ENCODE measurements at places on chromosomes 3 and 15.

- DNase-seq = no peak
Measured at GRCh38 chr3:20344400-20344959, 158.5 kb upstream of the SGO1 start.

- DNase-seq = no peak
Measured at GRCh38 chr3:58029842-58030584, 21.8 kb downstream of the FLNB start.

DNA sequence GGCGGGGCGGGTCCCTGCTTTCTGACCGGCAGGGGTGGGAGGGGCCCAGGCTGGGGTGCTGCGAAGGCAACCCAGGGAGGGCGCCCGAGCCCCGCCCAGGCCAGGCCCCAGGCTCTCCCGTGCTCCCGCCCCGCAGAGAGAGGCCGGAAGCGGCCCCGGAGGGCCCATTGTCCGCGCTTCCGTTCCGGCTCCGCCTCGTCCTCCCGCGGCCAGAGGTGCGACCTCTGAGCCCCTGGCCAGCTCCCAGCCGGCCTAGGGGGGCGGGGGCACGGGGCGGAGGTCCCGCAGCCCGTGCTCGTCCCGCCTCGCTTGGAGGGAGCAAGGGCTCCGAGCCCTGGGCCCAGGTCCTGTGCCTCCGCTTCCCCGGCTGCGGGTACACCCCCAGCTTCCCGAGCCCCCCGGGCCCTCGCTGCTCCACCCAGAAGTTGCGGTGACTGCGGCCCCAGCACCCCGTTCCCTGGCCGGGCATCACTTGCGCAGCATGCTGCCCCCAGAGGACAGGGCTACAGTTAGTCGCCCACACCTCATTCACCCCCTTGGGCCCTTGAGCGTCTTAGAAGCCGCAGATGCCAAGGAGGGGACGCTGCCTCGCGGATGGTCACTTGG lies 20.4 kb upstream of the PLXND1 start:
- peak; percentile 71 for DNase-seq

DNA sequence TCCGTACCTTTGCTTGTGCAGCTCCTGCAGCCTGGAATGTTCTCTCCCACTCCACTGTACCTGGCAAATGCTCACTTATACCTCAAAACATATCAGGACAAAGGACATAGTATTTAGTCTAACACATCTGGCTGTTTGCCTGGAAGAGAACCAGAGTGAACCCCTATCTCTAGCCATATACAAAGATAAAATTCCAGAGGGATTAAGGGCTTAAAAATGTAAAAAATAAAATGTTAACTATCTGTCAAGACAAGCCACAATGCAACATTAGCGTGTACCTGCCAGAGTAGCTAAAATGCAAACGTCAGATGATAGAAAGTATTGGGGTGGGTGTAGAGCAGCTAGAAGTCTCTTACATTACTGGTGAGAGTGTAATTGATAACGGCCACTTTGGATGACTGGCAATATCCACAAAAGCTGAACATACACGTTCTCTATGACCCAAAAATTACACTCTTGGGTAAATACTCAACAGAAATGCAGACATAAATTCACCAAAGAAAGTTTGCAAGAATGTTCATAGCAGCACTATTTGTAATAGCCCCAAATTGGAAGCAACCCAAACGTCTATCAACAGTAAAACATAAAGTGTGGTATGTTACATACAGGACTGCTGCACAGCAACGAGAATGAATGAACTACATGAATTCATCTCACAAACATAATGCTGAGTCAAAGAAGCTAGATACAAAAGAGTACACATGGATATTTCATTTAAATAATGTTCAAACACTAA lies 18.2 kb upstream of the ADPGK start:
- no peak for DNase-seq

DNA sequence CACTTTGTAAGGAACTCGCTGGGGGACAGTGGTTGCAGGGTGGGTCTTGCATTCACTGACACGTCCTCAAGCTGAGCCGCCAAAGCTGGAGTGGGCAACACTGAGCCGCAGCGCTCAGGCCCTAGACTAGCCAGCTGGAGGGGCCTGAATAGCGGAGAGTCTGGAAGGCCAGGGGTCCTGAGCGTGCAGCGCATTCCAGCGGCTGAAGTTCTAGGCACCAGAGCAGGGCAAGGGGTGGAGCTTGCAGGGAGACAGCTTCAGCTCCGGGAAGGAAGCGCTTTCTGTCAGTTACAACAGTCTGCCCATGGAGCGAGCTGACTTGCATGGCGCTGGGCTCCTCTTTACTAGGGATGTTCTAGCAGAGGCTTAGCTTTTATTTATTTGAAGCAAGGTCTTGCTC lies 2.7 kb downstream of the MAP6D1 start:
- no peak for DNase-seq

GRCh38 chr3:112390783-112391641 lies 58.1 kb downstream of the CD200 start:
- no peak for DNase-seq

- DNase-seq = no peak
Measured at GRCh38 chr15:42066764-42067415, 27.5 kb downstream of the PLA2G4D start.

DNA sequence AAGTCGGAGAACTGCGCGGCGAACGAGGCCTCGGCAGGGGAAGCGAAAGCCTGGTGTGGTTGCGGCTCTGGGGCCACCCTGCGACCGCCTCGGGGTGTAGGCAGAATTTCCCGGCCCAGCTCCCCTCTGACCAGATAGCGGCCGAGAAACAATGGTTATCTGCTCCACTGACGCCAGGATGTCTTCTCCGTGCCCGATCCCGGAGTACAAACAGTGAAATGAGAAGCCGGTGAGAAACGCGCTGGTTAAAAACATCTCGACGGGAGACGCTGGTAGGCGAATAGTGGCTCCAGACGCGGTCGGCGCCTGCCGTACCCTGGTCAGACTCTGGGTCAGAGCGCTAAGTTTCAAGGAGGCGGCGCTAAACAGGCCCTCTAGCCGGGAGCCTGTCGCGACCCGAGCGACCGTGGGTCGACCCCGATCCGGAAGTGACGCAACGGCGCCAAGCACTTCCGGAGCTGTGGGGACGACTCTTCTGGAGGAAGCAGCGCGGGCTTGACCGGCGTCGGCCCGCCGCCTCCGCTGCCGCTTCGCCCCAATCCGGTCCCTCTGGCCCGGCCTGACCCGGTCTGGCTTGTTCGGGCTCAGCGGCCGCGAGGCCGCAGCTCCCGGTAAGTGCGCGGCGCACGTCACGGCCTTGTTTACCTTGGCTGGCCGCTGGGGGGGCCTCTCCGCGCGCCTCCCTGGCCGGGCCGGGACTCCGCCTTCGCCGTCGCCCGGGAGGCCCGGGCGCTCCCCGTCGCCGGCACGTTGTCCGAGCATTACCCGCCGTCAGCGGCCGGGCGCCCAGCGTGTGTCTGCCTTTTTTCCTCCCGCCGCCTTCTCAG lies at the start of gene ARIH2:
Gene ARIH2 (plus strand): TSS at position 455 of the 827 bp plus-strand sequence. CDS start 8,717 bp downstream, outside the sequence.
- DNase-seq = peak; percentile 90

GRCh38 chr3:26560081-26560480 lies 62.5 kb upstream of the LRRC3B start:
- DNase-seq = no peak

DNA sequence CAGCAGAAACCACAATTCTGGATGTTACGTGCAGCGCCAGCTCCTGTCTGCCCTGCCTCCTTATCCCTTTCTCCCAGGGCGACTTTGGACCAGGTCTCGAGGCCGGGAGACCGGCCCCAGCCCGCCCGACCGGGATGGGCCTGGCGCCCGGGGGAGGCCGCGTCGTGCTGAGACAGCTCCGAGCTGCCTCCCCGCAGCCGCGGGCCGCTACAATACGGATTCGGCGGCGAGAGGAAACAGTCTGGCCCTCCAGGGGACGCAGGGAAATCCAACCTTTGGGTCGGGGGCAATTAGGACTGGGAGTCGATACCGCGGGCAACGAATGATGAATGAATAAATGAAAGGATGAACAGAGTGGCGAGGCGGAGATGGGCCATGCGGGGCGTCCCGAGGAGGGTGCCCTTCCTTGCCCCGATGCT lies 537 bp downstream of the GRAMD2A start:
- DNase-seq = no peak

DNA sequence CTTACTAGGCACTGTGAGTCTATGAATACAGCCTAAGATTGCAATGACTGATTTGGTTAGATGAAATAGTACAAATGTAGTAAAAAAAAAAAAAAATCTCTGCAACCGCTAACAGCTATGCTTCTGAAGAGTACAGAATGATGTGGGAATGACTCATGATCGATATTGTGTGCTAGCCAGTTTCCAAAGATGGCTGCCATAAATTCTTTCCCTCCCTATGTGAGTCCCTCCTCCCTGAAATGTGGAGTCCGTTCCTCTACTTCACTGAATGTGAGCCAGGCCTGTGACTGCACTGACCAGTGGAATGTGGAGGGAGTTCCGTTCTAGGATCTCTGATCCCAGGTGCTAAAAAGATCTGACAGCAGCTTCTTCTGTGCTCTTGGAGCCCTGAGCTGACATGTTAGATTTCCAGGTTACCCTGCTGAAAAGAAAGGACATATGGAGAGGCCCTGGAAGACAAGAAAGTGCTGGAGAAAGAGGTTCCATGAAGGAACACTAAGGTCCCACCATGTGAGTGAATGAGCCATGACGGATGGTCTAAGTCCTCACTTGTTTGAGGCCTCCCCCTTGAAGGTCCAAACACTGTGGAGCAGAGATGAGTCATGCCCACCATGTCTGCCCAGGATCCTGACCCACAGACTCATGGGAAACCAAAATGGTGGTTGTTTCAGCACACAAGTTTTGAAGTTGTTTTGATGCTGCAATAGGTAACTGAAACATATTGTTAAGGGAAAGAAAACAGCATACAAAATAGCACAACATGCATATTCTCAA lies 46.3 kb downstream of the DGKG start:
- no peak for DNase-seq

GRCh38 chr3:100500320-100500880 lies 8.0 kb downstream of the TMEM45A start:
- no peak for DNase-seq

- no peak for DNase-seq
Measured at GRCh38 chr3:45948311-45948781, 5.1 kb downstream of the CXCR6 start.

- no peak for DNase-seq
Measured at GRCh38 chr3:158935846-158936245, 134.0 kb downstream of the MFSD1 start.

DNA sequence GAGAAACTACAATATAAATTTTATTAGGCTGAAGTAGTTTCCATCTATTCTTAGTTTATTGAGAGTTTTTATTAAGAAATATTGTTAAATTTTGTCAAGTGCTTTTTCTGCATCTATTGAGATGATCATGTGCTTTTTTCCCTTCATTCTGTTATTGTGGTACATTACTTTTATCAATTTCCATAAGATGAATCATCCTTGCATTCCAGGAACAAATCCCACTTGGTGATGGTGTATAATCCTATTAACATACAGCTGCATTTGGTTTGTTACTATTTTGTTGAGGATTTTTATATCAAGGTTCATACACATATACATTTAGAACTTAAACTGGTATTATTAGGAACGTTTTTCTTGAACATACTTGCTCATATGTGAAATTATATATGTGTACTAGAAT lies 199.8 kb downstream of the TBC1D5 start:
- no peak for DNase-seq

DNA sequence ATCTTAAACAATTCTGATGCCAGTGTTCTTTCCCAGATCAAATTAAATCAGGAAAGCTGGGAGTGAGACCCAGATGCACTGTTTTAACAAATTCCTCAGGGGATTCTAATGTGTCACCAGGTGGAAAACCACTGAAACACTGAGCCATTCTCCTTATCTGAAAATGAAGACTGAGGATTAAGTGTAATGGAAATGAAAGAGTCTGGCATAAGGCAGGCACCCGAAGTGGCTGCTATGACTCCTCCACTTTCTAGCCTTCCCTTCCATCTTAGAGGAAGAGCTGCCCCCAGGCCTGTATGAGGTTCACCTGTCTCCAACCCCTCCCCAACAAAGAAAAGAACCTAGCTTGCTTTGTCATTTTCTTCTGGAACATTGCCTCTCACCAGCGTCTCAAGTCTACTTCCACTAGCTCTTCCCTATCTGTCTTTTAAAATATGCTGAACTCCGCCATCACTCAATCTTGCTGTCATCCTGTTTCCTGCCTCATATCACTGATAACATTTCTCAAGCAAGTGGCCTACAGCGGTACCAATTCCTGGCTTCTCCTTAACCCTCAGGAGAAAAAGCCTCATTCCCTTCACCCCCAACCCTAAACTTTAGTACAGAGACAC lies 13.7 kb upstream of the ABHD2 start:
- no peak for DNase-seq

- no peak for DNase-seq
Measured at GRCh38 chr3:168093229-168093628, 2.5 kb downstream of the GOLIM4 start.

DNA sequence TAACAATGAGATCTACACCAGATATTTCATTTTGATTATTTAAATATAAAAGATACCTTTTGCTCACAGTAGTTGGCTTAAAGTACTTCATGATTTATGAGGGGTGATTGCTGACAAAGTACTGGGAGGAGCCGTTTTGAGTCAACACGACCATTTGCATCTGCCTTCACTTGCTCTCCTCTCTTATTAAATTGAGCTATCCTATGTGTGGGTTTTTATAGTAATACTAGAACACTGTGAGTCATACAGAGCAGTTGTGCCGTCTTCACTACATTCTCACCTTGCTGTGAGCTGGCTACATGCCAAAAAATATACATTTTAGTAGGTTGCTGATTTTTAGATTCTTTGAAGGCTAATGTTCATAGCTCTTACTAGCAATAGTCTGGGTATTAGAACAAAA lies 161.2 kb downstream of the ALCAM start:
- DNase-seq = no peak

- no peak for DNase-seq
Measured at GRCh38 chr3:187782006-187782405, 36.7 kb upstream of the BCL6 start.

DNA sequence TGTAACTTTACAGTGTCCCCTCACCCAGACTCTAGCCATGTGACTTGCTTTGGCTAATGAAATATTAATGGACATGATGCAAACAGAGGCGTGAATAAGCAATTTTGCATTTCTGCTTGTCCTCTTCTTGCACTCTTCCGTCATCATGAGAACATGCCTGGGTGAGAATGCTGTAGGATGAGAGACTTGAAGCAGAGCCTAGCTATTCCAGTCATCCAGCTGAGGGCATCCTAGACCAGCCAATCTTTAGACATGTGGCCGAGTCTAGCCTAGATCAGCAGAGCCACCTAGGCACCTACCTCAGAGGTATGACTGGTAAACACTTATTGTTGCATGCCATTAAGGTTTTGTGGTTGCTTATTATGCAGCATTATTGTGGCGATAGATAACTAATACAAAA lies 450.5 kb upstream of the AZI2 start:
- no peak for DNase-seq

GRCh38 chr3:28682121-28682520 lies 333.5 kb upstream of the AZI2 start:
- no peak for DNase-seq

- DNase-seq = no peak
Measured at GRCh38 chr3:14823910-14824629, 5.3 kb downstream of the FGD5 start.

Measured in CD4-positive, alpha-beta T cell treated with Interleukin-6 for 4 hours (primary cell).